ENCODE measurements at places on chromosomes 12 and 14.
A peak's percentile ranks its signal among the peaks of the same experiment; 100 is the strongest.

- no peak for DNase-seq
Observed at GRCh38 chr14:75689012-75689411, 28.0 kb downstream of the TTLL5 start.

GRCh38 chr12:19036673-19037357, 92.7 kb upstream of the PLEKHA5 start:
- no peak for DNase-seq

DNA sequence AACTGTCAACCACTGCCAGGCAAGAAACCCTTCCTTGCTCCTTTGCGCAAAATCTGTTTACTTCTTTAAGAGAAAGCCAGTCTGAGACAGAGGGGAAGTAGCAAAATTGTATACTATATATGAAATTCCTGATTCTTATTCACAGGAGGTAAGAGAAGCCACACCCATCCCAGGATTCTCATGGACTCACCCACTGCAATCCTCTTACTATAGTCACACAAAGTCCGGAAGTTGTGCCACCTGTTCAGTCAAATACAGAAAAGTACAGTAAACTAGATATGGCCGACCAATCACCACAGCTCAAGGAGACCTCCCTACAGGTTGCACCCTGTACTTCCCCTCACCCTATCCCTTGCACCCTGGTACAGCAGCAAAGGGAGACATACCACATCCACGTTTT, 2.9 kb downstream of the PRMT5 start:
- no peak for DNase-seq

GRCh38 chr14:33376510-33376909, 437.8 kb downstream of the NPAS3 start:
- no peak for DNase-seq

GRCh38 chr14:40119321-40119720, 687.1 kb upstream of the FBXO33 start:
- DNase-seq, result no peak

- no peak for DNase-seq
Observed at GRCh38 chr12:6374786-6375160, 590 bp downstream of the SCNN1A start.

GRCh38 chr12:754851-755562, 2.6 kb downstream of the WNK1 start:
- no peak for DNase-seq

GRCh38 chr12:59624732-59625460, 29.1 kb downstream of the SLC16A7 start:
- DNase-seq, result no peak

DNA sequence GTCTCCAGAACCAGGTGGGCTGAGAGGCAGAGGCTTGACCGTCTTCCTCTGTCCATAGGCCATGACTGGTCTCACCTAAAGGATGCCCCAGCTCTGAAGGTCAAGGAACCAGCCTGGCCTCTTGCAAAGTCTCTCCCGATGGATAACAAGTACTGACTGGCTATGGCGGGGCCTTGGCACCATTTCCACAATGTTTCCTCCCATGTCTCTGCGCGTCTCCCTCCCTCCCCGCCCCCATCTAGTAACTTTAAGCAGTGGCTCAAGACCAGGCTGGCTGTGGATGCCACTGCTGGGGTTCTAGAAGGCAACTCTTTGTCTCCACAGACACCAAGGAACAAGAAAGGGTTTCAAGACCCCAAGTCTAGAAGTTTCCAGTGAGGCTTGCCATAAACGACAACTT, 275.5 kb downstream of the DPF3 start:
- no peak for DNase-seq

- no peak for DNase-seq
Observed at GRCh38 chr12:121792607-121793439, 665 bp downstream of the RHOF start.

- DNase-seq, result no peak
Observed at GRCh38 chr12:89499857-89500256, 24.7 kb downstream of the GALNT4 start.

DNA sequence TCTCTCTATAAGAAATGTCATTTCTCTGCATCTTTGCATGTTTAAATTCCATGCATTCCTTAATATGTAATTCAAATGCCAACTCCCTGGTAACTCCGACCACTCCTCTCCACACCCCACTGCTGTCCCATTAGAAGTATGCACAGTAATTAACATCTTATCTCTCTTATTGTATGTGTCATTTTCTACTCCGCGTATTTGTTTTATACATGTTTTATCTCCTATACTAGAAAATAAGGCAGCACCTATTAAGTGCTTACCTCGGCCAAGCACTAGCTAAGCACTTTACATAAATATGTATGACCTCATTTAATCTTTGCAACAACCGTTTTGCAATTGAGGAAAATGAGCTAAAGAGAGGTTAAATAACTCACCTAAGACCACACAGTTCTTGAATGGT, 469.8 kb downstream of the BCAT1 start:
- DNase-seq, result no peak

DNA sequence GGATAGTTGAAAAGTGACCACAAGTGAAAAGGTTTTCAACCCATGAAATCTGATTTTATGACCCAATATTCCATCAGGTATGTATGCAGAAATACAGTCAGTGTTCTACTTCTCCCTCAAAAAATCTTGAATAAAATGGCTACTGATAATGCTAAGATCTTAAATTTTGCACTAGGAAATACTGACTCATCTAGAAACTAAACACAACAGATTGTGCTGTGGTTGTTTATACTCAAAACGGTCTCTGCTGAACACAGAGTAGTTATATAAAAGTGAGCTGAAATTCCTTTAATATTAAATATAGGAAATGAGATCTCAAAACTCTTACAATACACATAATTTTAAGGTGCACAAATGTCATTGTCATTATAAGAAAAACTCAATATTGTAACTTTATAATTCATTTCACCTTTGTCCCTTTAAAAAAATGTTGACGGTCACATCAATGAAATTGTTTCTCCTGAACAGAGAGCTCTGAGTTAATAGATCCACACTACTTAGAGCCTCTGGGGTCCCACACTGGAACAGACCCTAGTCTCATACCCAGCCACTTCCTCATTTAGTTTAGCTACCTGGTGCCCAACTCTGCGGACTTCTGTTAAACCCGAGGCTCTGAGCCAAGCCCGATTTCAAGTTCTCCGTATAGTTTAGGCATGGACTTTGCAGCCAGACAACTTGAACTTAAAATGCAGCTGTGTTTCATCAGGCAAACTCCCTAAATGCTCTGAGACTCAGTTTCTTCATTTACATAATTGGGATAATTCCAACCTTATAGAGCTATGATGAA, 9.3 kb downstream of the COCH start:
- no peak for DNase-seq

DNA sequence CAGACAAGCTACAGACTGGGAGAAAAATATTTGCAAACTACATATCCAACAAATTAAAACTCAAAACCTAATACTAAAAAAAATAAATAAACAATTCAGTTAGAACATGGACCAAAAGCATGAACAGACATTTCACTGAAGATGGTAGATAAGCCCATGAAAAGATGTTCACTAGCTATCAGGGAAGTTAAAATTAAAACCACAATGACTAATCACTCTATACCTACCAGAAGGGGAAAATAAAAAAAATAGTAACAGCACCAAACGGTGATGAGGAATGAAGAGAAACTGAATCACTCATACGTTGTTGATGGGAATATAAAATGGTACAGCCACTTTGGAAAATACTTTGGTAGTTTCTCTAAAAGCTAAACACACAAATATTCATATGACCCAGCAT, 31.1 kb upstream of the DHRS7 start:
- DNase-seq, result no peak

DNA sequence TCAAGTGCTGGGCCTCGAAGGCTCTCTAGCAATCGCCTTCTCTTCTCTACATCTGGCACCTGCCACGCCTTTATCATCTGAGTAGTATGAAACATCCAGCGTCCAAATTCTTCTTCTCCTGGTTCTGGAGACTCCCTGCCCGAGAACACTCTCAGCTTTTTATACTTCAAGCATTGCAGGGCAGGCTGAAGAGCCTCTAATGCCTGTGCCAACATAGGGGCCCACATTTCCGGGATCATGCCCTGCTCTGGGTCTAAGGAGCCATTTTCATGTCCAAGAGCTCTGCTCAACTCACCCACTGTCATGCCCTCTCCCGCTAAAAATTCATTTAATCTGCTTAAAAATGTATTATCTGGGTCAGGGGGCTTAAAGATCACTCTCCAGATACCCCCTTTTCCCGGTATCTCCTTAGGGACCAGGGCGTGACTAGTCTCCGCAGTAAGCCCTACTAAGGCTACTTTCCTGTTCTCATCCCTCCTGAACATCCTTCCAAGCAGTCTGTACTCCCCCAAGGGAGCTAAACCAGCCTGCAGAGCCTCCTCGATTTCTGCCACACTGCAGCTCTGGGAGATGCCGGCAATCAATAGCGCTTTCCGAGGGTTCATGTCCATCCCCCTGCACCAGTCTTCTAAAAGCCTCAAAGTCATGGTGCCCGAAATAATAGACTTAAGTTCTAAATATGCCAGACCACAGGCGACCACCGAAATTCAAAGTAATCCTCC, 940 bp downstream of the MOAP1 start:
- no peak for DNase-seq

- DNase-seq, result no peak
Observed at GRCh38 chr12:5581616-5582015, 149.7 kb downstream of the NTF3 start.

- no peak for DNase-seq
Observed at GRCh38 chr12:112524676-112525425, 106.1 kb downstream of the PTPN11 start.

- no peak for DNase-seq
Observed at GRCh38 chr12:69091442-69092017, 147.8 kb upstream of the CPSF6 start.

- no peak for DNase-seq
Observed at GRCh38 chr12:79373896-79374499, 316.8 kb downstream of the PAWR start.

GRCh38 chr12:54622463-54623183, 12.1 kb downstream of the LACRT start:
- no peak for DNase-seq

DNA sequence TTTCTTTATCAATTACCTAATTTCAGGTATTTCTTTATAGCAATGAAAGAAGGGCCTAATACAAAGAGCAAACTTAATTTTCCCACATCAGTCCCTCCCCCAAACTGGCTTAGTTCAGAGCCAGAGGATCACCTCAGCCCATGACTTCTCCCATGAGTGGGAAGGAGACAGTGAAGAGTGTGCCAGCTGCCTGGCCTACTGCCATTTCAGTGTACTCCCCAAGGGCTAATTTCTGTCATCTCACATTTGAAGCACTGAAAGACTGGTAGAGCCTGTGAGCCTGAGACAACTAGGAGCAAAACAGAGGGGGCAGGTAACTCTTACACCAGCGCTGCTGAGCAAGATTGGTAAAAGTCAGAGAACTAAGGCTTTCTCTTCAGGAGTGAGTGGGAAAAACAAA, 29.1 kb upstream of the ADAM20 start:
- no peak for DNase-seq

DNA sequence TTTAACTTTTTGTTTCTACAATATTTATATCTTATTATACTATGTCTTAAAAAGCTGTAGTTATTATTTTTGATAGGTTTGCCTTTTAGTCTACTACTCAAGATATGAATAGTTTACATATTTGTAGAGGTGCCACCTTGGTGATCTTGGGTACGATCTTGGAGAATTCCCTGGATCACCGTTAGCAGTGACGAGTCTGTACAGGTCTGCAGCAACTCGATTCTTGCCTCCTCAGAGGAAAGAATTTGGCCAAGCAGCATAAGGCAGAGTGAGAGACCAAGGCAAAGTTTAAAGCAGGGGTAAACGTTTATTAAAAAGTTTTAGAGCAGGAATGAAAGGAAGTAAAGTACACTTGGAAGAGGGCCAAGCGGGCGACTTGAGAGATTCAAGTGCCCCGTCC, 3.1 kb upstream of the TCTN2 start:
- no peak for DNase-seq

DNA sequence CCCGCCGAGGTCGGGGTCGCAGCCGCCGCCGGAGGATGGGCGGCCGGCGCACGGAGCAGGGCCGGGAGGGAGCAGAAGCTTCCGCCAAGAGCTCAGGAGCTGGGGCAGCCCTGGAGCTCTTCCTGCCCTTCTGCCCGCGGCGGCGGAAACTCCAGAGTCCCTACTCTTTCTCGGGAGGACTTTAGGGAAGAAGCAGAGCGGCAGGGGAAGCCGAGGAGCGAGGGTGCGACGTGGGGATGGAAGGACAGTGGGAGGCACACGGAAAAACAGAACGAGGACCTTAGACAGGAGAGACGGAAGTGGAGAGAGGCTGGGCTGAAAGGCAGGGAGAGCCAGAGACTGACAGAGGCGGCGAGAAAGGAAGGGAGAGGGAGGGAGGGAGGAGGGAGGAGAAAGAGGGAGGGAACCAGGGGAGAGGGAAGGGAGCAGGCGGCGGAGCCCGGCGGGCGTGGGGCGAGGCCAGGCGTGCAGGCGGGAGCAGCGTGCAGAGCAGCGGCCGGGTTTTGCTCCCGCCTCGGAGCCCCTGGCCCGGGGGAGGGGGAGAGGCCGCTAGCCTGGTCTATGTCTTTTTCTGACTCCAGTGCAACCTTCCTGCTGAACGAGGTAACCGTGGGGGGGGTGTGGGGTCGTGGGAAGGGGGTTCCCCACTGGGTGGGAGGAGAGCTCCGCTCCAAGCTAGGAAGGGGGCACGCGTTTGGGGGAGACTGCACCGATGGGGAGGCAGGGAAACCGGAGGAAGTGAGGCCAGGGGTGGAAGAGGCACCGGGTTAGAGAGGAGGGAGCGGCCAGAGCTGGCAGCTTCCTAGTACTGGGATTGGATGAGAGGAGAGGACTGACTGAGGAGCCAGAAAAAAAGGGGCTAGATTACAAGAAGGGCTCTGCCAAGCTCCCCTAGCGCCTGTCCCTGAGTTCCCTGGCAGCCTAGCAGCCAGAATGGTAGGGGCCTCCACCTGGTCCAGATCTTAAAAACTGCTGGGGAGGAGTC, 2.9 kb upstream of the CACNB3 start:
- DNase-seq, result peak; percentile 3

GRCh38 chr14:74645244-74645643, 33.2 kb upstream of the LTBP2 start:
- no peak for DNase-seq

DNA sequence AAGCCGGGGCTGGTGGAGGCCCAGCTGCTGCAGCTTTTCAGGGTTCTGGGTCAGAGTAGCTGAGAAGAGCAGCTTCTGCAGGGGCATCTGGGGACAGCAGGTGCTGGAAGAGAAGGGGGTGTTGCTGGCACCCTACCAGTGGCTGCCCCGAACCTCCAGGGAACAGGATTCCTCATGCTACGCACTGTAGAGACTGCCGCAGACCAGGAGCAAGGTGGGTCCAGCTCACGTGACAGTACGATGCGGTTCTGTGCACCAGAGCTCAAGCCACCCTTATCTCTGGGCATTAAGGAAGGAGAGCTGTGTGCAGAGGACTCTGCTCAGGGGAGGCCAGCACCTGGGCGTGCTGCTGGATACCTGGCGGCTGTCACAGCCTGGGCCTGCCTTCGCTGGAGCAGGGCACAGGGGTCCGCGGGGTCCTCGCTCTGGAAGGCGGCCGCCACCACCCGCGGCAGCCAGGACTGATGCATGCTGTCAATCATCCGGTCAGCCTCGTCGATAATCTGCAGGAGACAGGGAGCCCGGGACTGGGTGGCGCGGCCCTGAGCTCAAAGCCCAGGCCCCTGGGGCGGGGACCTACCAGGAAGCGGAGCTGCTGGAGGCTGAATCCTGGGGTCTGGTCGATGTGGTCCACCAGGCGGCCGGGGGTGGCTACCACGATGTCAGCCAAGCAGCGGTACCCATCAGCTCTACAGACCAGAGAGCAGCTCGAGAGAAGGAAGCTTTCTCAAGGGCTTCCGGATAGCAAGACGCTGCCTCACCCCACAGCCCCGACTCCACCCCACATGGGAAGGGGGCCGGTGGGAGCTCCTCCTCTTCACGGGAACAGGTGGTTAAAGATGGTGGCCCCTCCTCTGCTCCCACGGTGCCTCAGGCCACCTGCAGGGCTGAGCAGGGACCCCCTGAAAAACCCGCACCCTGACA, 2.9 kb downstream of the DDX51 start:
- no peak for DNase-seq

GRCh38 chr12:54423816-54424150, 4.7 kb upstream of the ITGA5 start:
- DNase-seq, result no peak
